ENCODE measurements at places on chromosomes 16 and 17.
A peak's percentile ranks its signal among the peaks of the same experiment; 100 is the strongest.

DNA sequence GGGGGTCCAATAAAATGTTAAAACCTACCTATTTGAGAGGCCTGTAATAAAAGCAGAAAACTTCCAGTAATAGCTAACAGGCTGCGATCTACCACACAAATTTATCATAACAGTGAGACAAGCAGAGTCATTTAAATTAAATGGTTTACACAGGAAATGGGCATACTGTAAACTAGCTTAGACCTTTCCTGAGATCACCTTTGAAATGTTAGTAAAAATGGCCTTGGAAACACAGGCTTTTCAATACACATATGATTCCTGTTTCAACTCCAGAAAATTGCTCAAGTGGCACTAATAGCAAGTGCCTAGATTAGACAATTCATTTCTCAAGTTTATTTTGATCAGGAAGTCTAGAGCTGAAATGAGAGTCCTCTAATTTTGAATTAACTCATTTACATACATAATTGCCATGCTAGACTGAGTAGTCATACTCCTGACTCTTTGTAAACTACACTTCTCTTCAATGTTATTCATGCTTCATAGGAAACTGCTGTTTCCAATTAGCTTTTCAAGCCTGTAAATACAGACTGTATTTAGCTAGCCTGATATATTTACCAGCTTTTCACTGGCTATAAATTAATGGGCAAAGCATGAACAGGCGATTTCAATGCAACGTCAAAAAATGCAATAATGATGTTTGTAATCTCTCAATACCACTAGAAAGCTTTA lies 43.3 kb downstream of the PARN start:
- DNase-seq = no peak

DNA sequence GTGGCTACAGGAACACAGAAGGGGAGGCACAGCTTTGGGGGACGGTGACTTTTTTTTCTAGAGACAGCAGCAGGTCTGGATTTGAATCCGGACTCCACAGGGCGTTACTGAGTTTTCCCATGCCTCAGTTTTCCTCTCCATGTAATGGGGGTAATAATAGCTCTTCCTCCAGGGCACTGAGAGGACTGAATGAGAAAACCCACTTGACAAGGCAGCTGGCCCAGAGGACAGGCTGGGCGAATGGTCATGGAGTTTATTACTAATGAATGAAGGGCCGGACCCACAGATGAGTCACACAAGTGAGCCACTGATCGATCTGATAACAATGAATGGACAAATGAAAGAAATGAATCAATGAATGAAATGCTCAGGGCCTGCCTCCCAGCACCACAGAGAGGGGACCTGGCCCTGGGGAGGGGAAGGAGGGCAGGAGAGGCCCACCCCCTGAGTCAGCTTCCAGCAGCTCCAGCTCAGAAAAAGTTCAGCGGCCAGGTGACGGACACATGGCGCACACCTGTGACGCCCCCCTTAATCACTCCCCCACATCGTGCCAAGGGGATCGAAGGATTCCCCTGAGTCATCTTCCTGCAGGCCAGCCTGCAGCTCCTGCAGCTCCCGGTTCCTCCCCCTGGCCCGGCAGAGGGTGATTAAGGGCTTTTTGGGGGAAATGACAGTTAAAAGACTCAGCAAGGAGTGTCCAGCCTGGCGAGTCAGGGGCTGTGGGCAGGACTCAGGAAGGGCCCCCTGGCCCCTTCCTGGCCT lies 54.3 kb downstream of the SOCS1 start:
- peak; percentile 90 for DNase-seq

- DNase-seq = peak; percentile 57
These were observed 90.6 kb upstream of the CDH5 start for GRCh38 chr16:66275775-66276428.

DNA sequence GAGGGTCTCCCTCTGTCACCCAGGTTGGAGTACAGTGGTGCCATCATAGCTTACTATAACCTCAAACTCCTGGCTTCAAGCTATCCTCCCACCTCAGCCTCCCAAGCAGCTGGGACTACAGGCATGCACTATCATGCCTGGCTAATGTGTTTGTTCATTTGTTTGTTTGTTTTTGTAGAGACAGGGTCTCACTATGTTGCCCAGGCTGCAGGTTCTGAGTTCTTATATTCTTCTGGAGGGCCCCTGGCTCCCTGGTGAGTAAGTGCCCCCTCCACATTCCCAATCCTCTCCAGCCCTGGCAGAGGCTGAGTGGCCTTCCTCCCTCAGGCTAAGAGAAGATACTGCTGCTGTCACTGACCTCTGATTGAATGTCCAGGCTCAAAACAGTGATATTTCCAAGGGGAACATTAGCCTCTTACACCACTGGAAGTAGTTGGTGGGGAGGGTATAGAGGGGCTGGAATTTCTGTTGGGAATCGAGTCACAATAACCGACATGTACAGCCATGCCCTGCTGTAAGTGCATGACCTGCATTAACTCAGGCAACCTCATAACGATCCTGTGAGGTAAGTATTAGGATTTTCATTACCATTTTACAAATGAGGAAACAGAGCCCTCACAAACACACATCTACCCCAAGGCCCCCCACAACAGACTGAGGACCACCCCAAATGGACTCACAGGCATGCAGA lies 2.7 kb upstream of the ETV4 start:
- DNase-seq = no peak

- no peak for DNase-seq
These were observed 16.2 kb upstream of the PHF12 start for GRCh38 chr17:28967221-28968135.

GRCh38 chr16:17481736-17482135 lies 11.0 kb upstream of the XYLT1 start:
- no peak for DNase-seq

GRCh38 chr17:53630115-53630514 lies 192.6 kb upstream of the KIF2B start:
- DNase-seq = no peak

DNA sequence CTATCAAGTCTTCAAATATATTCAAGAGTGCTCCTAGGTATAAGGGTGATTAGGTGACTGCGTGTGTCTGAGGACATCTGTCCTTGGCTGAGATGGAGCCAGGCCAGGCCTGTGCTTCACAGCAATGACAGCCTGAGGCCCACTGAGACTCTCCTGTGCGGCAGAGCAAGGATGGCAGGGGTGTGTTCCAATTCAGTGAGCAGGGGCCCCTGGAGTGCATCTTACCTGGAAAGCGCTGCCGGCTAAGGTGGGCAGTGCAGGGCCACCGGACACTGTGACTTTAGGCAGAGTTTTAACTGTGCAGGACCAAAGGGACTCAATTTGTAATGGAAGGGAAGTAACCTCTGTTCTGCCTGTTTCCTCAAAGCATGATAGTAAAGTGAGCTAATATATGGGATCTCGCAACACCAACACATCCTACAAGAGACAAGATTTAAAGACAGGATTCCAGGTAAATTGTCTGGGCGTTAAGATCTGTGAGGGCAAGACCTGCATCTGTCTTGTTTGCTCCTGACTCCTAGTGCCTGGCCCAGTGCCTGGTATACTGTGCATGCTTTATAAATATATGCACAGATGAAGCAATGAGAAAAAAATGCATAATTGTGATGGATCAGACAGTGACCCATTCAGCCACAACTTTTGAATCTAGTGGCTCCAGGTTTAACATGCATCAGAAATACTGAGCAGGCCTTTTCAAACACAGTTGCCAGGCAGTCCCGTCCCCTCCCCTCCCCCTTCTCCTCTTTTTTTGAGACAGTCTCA lies 86.7 kb downstream of the MRC2 start:
- DNase-seq = peak; percentile 81

GRCh38 chr17:55661963-55662834 lies 60.5 kb downstream of the TMEM100 start:
- DNase-seq = no peak

- no peak for DNase-seq
These were observed 591.1 kb upstream of the C16orf82 start for GRCh38 chr16:26475596-26475995.

GRCh38 chr16:4208341-4208751 lies 33.5 kb downstream of the SRL start:
- DNase-seq = no peak

- no peak for DNase-seq
These were observed 33.1 kb downstream of the NECAB2 start for GRCh38 chr16:84000989-84001642.

DNA sequence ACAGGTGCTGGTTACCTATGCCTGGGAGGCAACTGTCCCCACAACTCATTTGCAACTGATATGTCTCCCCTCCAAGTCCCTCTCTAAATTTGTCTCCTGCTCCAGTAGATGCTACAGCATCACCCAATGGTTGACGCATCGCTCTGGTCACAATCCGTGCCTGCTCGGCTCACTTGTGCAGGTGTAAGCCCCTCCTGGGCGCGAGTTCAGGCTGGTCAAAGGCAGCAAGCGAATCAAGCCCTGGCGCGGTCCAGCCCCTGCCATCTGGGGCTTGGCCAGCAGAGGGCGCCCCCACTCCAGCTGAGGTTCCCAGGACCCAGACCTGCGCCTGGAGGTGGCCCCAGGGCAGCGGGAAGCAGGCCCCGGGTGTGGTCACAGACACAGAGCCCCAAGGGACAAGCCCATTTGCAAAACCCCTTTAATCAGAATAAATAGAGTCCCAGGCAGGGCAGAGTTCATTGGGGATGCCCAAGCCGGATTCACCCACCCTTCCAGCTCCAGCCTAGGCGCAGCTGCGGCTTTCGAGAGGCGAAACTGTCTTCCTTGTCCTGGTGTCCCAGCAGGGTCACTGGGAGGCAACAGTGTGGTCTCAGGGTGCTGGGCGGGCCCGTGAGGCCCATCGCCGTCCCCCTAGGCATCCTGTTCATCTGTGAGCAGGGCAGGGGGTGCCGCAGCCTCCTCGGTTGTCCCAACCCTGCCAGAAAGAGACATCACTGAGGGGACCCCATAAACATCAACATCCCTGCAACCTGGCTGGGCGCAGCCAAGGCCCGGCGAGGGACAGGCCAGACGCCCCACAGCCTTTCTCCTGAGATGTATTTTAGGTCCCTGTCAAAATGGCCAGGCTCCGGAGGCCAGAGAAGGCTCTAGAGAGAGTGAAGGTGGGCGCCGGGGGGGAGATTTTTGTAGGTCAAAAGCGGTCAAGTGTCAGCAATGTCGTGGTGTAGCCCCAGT lies 15.8 kb downstream of the TMC6 start:
- peak; percentile 29 for DNase-seq

DNA sequence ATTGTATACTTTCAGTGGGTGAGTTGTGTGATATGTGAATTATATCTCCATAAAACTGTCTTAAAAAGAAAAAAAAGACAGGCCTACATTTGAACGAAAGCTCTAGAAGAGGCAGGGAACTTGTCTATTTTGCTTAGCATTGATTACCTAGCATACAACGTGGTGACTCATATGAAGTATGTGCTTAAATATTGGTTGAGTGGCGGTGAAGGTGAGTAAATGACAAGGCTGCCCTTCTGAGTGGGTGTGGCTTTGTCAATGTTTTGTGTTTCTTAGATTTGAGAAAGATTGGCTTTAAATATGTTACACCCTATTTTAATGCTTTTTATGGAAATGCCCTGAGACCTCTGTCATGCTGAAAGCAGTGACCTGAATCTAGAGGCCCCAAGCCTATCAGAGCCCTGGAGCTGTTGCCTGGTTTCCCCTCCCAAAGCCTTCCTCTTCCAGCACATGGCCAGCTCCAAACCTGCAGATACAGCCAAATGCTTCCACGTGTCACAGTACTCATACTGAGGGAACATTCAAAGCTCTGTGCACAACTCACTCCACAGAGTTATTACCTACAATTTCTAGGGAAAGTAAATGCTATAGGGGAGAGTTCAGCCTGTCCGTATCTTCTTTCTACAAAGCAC lies 260.0 kb downstream of the PHKB start:
- no peak for DNase-seq

DNA sequence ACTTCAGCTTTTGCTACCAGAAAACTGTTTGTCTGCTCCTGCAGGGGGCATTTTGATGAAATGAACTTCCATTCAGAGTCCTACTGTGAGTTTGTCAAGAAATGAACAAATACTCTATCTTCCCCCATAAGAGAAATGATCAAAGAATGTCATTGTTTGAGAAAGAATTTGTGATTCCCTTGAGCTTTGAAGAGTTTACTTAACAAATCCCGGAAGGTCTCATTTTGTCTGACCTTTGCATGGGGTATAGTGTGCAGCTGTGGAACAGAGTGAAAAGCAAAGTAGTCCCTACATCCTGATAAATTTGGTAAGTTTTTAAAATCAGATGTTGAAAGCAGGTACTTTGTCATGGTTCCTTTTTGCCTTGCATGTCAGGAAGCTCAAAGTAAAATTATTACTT lies 178.0 kb downstream of the ABCC12 start:
- no peak for DNase-seq

DNA sequence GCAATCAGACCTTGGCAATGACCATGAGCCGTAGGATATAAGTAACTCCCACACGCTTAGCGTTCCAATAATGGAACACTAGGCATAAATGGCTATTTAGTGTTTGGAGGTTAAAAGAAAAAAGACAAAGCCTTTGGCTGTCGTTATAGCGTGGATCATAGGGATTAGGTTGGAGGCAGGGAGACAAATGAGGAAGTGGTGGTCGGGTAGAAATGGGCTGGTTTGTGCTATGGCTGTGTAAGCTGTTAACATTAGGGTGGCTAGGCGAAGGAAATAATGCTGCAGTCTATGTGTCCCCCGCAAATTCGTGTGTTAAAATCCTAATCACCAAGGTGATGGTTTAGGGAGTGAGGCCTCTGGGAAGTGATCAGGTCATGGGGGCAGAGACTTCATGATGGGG lies 120.4 kb upstream of the IRX6 start:
- no peak for DNase-seq

DNA sequence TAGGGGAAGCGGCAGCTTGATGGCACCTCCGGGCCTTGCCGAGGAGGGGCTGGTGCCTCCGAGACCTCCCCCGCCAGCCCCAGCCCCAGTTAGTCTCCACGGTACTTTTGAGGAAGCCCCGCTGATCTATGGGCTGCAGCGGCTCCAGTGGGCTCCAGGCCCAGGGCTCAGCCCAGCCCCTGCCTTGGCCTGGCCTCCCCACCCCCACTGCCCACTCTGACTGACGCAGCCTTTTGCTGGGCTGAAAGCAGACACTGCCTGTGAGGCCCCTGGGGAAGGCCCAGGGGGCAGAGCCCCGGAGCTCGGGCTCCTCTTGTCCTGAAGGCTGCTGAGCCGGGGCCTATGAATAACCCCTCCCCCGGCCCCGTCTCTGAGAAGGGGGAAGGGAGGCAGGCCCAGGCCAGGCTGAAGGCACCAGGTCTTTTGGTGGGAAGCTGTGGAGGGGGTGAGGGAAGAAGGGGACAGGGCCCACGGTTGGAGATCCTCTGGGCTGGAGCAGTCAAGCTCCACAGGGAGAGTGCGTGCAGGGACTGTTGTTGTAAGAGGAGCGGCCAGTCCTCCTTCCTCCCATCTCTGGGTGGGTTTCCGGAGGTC lies 7.5 kb upstream of the SMTNL2 start:
- DNase-seq = no peak

DNA sequence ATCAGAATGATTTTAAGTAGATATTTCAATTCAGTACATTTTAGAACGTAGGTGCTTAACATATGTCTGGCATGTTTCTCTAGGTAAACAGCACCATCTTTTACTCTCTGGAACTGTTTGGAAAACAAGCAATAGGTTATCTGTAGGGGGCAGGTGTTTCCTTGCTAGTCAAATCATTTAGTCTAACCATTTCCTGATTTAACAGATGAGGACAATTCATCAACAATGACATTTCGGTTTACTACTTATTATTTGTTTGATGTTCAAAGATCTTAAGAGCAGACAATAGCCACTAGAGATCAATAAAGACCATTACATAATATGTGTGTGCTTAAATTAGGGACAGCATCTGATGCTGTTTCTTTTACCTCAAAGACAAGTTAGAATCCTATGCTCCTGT lies 173.1 kb downstream of the CEP112 start:
- DNase-seq = no peak
